CD4-positive, alpha-beta T cell treated with Interleukin-4 for 1 hour (primary cell): ENCODE measurements at places on chromosomes 16 and 17.

GRCh38 chr17:10125531-10126275 lies 72.7 kb downstream of the GAS7 start:
- no peak for DNase-seq

DNA sequence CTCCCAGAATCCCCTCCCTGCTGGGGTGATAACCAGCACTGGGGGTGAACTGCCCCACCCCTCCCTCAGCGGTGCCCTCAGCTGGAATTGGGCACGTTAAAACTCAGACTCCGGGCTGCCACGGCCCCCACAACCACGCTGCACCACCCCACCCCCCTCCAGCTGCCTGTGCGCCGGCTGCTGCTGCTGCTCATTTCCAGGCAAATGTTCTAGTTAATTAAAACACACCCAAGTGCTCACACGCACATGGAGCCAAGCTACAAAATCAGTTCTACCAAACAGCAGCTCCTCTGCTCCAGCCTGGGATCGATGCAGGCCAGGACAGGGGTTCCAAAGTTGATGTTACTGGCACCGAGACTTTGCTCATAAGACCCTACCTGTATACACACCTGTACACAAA lies 180.5 kb downstream of the ZNF423 start:
- DNase-seq = no peak

DNA sequence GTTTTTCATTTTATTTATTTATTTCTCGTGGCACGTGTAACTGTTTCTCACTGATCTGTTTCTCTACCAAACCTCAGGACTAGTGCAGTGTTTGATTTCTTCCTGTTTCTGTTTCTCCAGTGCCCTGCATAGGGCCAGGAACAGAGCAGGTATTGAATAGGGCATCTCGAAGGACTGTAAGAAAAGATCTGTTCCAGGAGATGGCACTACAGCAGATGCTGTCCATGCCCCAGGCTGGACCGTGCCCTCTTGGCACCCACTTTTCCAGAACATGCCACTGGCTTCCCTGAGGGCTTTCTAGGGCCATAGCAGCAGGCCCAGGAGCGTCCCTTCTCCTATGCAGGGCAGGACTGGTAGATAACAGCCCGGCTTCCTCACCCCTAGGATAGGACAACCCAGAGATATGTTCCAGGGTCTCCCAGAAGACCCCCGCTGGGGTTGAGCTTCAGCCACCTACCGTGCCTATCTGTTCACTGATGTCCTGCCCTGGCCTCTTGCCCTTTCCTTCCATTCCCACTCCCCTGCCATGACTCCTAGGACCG lies 4.4 kb downstream of the SNX20 start:
- DNase-seq = no peak

DNA sequence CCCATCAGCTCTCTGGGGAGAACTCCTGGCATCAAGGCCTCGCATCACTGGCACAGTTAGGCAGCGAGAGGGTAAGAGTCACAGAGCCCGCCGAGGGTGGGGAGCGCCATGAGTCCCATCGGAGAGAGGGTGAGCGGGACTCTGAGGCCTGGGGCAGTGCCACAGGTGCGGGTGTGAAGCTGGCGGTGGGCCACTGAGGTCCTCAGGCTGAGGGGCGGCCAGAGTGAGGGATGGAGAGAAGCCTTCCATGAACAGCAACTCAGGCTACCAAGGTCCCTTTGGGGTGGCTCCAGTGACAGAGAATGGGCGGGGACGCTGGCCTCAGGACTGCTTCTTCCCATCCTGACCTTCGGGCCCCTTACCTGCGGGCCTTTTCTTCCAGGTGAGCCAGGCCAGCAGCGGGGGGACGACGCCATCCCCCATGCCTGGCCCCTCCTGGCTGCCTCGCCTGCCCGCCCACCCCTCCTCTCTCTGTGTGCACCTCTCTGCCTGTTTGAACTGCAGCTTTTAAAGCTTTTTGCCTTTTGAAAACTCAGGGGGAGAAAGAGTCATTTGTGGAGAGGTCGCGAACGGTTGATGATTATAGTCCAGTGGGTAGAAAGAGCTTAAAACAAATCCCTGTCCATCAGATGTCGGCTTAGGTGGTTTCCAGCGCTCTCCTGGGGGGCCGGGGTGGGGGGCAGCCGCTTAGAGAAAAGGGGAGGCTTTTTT lies 149.3 kb upstream of the GSE1 start:
- no peak for DNase-seq

DNA sequence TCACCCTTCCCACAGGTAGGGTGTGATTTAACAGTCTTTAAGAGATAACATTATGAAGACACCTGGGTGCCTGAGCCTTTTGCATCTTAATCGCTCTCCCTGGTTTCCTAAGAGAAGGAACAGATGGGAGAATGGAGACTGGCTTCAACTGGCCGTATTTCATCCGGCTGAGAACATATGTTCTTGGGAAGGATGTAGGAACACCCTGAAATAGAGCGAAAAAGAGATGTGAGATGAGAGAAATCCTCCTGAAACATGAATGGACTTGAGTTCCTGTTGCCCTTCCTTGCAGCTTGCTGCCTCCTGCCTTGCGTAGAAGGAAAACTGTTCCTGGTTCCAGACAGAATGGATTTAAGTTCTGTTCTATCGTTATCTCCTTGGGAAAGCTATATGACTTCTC lies 385.4 kb upstream of the RBFOX1 start:
- DNase-seq = no peak
